ENCODE measurements at places on chromosomes 7 and 10.

DNA sequence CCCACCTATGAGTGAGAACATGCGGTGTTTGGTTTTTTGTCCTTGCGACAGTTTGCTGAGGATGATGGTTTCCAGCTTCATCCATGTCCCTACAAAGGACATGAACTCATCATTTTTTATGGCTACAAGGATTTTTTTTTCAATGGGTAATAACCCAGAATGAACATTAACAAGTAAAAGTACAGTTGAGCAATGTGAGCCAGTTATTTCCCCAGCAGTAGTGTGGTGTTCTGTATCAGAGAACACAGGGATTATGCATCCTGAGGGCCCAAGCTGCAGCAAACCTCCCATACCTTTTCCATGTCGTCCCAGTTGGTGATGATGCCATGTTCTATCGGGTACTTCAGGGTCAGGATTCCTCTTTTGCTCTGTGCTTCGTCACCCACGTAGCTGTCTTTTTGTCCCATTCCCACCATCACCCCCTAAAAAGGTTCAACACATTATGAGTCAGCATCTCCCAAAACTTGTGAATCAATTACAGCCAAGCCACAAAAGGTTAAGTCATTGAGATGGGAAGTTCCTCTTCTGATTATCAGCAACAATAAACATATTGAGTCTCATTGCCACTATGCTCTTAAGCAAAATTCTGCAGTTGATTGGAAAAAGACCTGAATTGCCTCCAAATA, 5.5 kb downstream of the ACTA2 start:
- no peak for DNase-seq

GRCh38 chr7:151572136-151572535, 52.4 kb upstream of the RHEB start:
- no peak for DNase-seq

GRCh38 chr7:100153708-100154535, 4.6 kb downstream of the TRAPPC14 start:
- DNase-seq: no peak

- no peak for DNase-seq
Measured at GRCh38 chr10:126262233-126262838, 125.9 kb downstream of the ADAM12 start.

- DNase-seq: no peak
Measured at GRCh38 chr7:44853391-44853790, 5.5 kb upstream of the H2AZ2 start.
